ENCODE measurements at places on chromosomes 5 and 9.

DNA sequence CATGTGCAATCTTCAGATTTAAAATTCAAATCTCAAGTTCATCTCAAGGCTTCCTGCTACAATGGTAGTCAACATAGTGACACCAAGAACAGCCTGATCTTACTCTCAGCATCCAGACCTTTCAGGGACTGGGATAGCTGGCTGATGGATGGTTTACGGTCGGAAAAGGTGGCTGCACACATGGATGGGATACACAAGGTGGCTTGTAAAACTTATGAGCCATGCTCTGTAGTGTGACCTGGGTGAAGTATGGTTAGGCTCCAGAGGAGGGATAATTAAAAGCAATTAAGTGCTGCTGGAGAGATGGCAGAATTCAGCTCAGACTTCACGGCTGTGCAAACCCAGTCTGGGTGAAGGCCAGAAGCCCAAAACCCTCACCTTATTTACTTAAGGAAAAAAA, 379.5 kb downstream of the NFIB start:
- DNase-seq = no peak

DNA sequence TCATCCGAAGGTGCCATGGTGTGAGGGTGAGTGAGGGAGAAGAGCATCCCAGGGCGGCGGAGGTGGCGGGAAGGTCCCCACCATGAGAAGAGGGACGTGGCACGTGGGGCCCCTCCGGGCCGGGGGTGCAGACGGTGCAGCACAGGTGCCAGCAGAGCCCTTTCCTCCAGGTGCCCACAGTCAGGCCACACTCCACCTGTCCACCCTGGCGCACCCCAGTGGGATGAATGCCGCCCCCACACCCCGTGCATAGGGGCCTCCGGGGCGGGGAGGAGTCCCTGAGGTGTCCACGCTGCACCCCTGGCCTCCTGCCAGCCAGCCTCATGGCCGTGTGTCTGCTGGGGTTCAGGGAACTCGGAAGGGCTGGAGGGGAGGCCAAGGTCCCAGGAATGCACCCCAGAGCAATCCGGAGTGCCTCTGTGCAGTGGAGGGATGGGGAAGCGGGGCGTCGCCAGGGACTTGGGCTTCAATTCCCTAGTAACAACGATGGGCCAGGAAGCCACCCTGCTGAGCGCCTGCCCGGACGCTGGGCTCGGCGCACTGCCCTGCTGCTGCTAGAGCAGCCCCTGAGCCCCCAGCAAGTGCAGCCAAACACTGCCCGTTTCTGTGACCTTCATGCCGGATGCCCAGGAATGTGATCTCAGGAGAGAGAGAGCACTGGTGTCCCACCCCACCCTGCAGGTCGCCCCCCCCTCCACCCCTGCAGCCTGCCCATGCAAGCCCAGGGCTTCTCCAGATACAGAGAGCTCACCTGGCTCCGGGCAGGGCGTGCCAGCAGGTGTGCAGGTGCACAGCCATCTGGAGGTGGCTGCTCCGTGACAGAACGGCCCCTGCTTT, 8.8 kb upstream of the NACC2 start:
- no peak for DNase-seq

DNA sequence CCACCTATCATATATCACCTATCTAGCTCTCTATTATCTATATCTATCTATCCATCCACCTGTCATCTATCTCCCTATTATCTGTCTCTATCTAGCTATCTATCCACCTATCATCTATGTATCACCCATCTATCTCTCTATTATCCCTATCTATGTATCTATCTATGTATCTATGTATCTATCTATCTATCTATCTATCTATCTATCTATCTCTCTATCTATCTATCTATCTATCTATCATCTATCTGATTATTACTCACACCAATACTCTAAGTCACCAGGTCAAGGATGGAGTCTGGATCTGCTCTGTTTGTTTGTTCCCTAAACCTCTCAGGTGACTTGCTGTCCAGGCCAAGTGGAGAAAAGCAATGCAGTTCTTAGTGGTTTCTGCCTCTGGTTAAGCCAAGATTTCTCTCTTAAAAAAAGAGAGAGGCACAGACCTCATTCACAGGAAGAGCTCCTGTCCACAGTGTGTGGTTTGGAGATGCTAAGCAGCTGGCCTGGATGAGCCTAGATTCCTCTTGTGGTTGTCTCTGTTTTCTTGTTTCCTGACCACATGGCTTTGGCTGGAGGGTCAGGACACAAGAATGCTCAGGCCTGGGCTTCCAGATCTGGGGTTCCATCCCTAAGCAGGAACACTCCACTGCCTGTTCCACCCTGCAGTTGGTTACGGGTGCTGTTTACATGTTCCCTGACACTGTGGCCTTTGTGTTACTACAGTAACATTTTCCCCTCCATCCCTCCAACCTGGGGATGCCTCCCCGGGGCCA, 133.4 kb downstream of the PHF2 start:
- no peak for DNase-seq

DNA sequence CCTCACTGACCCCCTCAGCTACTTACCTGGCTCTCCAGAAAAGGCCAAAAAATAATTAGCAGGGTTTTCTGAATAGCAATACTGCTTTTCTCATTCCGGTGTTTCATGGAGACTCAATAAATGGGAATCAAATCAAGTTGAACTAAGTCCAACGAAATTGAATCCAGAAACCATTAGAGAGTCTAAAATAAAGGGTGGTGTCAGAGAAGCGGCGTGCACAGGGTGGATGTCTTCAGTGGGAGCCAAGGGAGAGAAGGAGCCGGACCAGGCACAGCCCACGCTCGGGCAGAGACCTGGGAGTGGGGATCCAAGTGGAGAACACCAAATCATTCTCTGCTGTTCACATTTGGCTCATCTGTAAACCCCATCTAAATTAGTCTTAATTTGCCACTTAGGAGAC, 40.2 kb upstream of the WWC1 start:
- DNase-seq = no peak

GRCh38 chr5:103927739-103928138, 365.1 kb upstream of the NUDT12 start:
- DNase-seq = no peak

- DNase-seq = no peak
Measured at GRCh38 chr5:147673266-147673665, 109.3 kb downstream of the JAKMIP2 start.

DNA sequence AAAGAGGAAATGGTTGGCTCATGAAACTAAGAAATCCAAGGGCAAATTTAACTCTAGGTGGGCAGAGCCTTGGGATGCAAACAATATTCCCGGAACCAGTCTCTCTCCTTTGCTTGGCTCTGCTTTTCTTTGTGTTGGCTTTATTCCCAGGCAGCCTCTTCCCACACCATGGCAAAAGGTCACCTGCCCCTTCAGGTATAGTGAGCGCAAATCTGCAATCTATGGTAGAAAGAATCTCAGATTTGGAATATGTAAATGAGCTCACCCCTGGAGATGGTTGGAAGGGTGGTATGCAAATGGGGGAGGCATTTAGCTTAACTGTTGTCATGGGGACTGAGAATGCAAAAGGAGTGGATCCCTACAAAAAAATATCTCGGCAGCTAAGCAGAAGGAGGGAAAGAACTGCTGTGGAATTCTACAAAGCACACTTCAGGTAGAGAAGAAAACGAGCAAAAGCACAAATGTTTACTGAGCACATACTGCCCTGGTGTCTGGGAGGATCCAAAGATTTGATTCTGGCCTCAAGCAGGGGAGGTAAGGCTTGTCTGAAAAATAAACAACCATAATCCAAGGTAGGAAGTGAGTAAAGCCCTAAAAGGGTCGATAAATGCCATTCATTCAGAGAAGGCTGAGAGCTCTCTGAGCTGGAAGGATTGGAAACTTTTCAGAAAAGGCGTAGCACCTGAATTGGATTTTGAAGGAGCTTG, 139.7 kb downstream of the TLE1 start:
- DNase-seq = no peak

- DNase-seq = no peak
Measured at GRCh38 chr5:138180183-138180782, 1.4 kb downstream of the KIF20A start.

DNA sequence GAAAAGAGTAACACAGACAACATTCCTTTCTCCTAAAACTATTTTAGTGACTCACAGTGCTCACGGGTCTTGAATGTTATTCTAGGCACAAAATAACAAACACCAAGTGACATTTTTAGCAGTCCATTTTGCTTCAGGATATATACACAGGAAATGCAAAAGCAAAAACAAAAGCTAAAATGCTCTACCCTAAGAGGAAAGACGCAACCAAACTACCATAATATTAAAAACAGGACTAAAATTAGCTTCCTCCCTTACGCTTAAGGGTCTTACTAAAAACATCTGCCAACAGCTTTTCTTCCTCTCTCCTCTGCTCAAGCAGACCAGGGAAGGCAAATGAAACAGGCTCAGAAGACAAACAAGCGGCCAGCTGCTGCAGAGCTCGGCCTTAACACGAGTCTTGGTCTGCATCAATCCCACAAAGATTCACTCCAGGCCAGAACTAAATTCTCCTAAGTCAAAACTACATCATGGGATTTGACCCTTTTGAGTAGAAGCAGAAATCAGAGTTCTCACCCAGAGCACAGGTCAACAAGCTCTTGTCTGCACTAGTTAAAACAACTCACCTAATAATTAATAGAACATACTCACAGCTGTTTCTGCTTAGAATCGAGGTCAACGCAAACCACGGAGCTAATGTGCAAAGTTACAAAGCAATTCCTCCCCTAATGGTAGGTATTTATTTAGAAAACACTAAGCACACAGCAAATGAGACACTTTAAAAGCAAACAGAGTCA, 62.3 kb downstream of the RAPGEF1 start:
- no peak for DNase-seq

- DNase-seq = no peak
Measured at GRCh38 chr5:61304590-61305381, 27.3 kb upstream of the ZSWIM6 start.

DNA sequence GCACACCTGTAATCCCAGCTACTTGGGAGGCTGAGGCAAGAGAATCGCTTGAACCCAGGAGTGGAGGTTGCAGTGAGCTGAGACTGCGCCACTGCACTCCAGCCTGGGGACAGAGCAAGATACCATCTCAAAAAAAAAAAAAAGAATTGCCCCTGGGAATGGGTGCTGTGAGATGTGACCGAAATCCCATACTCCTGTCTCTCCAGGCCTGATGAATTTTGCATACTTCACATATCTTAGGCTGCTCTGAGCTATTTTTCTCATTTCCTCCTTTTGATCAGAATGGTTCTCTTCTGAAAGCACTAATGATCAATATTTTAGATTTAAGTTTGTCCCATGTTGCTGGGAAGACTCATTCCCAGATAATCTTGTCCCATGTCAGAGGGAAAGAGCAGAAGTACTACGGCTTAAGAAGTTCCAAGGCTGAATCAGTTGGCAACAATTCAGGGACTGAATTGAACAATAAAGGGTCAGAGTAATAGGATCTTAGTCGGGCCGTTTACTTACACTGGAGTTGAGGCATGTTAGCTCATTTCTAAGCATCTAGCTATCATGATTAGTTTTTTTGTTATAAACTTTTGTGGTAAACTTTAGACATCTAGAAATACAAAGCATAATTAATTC, 44.2 kb upstream of the TENT2 start:
- no peak for DNase-seq

GRCh38 chr5:122363623-122364022, 51.6 kb downstream of the SNCAIP start:
- DNase-seq = no peak

DNA sequence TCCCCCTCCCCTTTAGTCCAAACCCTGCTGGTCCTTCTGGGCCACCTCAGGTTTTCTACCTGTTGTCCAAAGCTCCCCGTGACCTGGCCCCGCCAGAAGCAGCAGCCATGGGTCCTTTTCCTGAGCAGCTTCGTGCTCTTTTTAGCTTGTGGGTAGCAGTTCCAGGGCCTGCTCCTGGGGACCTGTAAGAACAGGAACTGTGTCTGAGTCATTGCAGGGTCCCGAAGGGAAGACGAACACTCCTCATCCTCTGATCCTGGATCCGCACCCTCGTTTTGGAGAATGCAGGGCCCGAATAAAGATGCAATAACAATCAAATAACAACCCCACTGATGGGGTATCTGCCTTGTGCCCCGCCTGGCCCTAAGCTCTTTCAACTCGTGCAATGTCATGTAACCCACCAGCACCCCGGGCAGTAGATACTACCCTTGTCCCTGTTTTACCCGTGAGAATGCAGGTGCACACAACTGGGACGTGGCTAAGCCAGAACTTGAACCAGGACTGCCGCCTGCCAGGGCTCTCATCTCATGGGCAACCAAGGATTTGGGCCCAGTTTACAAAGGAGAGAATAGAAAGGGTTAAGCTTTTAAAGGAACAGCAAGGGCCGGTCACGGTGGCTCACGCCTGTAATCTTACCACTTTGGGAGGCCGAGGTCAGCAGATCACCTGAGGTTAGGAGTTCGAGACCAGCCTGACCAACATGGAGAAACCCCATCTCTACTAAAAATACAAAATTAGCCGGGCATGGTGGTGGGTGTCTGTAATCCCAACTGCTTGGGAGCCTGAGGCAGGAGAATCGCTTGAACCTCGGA, 33.2 kb downstream of the NEK6 start:
- no peak for DNase-seq

DNA sequence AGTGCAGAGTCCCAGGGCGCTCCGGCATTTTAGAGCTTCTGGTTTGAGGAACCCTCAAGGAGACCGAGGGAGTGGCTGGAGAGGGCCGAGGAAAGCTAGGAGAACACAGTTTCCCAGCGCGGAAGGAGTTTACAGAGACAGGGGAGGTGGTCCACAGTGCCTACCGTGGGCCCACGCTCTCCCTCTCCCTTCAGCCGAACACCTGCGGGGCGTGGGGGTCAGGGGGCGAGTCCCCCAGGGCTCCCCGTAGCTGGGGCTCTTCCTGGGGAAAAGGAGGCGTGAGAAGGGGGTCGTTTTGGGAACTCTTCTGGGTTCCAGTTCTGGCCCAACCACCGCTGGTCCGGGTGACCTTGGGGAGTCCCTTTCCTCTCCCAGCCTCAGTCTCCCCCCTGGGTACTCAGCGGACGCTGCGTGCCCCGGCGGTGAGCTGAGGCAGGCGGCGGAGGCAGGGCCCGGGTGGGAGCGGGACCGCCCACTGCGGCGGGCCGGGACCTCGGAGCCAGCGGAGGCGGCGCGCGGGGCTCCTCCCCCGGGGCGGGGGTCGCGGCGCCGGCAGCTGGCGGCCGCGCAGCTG, 368 bp upstream of the FRMPD1 start:
- no peak for DNase-seq

GRCh38 chr5:154892369-154892771, 33.9 kb downstream of the CNOT8 start:
- DNase-seq = no peak

DNA sequence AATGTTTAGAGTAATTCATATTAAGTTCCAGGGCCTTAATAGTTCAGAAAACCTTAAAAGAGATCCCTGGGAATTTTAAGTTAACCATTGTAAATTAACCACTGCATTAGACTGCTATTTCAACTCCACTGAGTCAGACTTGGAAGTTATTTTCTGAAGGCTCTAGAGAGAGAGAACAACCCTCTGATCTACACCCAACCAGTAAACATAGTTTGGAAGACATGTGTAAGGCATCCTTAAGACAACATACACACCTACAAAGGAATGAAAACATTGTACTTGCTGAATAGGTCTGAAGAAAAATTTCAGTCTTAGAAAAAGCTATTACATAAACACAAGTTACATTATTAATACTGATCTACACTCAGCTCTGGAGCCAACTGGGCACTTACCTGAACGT, 158.2 kb upstream of the FST start:
- DNase-seq = no peak

- DNase-seq = no peak
Measured at GRCh38 chr9:95722141-95722540, 153.3 kb upstream of the ERCC6L2 start.

Data from T-helper 9 cell (primary cell).